ENCODE measurements at places on chromosomes 16 and 17.

DNA sequence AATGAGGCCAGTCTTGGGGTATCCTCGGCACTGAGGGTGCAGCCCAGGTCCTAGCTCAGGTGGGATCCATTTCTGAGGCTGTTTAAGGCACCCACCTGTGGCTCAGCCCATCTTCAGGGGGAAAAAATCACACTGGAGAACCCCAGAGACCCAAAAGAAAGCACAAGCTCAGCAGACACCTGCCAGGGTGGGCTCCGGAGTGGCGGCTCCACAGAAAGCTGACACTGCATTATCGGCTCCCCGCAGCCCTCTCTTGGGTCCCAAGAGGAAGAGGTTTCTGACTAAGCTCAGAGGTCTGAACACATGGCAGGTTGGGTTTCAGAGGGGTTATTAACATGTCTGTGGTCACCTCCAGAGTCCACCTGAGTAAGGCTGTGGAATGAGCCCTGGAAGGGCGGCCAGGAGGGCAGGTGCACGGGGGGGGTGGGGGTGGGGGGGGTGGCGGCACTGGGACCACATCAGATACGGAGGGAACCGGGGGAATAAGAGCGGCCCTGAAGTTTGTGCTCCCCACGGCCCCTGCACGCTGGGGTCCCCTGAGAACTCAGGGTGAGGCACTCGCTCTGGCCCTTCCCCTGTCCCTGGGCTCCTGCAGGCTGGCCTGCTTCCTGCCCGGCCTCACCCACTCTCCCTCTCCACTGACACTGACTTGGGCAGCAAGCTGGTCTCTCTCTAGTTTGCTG, 79.5 kb downstream of the TIMM22 start:
- DNase-seq, result no peak

- DNase-seq, result no peak
Measured at GRCh38 chr17:50540560-50541401, 6.2 kb upstream of the SPATA20 start.

- DNase-seq, result no peak
Measured at GRCh38 chr16:87963400-87963799, 12.2 kb downstream of the BANP start.

DNA sequence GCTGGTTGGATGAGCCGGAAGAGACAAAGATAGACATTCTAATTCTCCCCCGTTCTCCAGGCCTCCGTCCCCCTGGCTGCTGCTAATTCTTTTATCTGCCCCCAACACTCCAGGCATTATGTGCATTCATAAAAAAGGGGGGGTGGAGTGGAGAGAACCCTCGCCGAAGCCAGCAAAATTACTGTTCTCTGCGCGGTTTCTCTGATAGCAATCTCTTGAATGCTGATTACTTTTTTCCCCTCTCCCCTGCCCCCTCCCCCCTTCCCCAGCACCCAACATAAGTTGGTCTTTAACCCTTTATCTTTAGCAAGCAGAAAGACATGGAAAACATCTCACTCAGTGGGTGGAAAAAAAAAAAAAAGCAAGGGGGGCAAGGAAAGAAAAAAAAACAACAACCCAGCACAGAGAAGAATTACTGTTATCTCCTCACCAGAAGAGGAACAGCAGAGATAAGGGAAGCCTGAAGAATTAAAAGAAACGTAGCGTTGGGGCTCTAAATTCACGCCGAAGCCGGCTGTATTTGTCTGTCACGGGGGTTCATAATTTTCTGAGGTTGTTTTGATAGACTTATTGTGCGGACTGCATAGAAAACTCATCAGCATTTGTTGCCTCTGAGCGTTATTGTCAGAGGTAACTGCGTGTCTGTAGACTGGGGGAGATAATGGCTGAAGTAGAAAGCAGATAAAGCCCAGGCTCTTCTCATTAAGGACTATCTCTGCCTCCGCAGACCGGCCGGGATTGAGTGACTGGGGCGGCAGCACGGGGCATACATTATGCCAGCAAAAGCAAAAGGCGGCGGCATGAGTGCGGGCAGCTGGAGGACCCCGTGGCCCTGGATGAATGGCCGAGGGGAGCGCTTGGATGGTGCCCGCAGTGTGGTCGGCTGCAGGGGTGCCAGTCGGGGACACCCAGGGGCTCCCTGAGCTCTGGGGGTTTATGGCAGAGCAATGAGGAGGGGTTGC, 126.9 kb downstream of the MRM1 start:
- DNase-seq, result no peak

DNA sequence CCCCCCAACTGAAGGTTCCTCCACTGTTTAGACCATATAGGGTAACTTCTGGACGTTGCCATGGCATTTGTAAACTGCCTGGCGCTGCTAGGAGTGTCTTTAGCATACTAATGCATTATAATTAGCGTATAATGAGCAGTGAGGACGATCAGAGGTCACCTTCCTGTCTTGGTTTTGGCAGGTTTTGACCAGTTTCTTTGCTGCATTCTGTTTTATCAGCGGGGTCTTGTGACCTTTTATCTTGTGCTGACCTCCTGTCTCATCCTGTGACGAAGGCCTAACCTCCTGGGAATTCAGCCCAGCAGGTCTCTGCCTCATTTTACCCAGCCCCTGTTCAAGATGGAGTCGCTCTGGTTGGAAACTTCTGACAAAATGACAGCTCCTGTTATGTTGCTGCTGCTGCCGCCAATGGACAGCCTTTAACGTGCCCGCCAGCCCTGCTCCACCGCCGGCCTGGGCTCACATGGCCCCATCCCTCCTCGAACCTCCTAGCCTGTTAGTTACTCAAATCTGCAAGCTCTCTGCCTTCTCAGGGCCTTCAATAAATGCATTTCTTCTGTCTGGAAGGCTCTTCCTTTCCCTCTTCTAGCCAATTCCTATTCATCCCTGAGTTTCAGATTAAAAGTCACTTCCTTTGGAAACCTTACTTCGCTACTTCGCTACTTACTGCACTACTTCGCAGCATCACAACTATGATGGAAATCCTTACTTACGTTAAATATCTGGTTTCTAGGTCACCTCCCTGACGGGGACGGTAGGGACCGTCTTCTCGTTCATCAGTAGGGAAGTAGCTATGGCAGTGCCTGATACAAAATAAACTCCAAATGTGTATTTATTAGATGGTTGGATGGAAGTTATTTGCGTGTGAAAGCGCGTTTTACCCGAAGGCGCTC, 640 bp upstream of the NAGLU start:
- DNase-seq, result no peak

DNA sequence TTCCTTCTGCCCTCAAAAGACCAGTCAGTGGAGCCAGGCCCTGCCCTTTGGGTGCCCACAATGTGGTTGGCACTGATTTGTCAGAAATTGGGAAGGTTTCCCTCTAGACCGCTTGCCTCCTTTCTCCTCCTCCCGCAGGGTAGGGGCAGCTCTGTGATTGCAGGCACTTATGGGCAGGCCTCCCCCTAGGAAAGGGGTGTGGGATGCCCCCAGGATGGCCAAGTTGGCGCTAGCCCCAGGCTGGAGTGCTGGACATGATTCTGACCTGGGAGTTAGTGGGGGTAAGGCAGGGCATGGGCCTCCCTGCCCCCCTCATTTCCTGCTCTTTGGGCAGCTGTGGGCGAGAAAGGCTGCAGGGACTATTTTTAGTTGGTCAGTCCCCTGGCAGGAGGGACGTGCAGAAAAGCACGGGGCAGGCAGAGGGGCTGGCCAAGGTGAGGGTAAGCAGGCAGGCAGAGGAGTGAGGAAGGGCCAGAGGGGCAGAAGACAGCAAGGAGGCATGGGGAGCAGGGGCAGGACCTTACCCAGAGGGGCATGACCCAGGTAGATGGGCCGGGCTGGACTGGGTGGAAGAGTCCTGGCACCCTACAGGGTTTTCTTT, 3.3 kb downstream of the RARA start:
- no peak for DNase-seq
